Stimulated activated CD8-positive, alpha-beta memory T cell treated with anti-CD3 and anti-CD28 coated beads, Interleukin-4, amount 100 ng/mL, for 4 hours (primary cell): ENCODE measurements at places on chromosomes 1 and 21.

DNA sequence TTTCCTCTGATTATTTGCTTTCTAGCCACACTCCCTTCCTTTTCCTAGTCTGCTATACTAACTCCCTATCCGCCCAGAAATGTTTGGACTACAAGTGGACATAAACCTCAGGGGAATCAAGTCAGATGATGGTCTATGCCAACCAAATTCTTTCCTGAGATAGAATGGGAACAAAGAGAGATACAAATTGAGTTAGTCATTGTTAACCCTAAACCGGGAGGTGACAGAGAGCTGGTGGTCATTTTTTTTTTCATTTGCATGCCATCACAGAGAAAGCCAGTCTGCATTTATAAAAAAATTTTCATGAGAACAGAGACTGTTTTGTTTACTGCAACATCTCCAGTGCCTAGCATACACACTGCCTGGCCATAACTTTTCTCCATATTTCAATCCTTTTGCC is 35.0 kb downstream of the MYSM1 start:
- DNase-seq = no peak

DNA sequence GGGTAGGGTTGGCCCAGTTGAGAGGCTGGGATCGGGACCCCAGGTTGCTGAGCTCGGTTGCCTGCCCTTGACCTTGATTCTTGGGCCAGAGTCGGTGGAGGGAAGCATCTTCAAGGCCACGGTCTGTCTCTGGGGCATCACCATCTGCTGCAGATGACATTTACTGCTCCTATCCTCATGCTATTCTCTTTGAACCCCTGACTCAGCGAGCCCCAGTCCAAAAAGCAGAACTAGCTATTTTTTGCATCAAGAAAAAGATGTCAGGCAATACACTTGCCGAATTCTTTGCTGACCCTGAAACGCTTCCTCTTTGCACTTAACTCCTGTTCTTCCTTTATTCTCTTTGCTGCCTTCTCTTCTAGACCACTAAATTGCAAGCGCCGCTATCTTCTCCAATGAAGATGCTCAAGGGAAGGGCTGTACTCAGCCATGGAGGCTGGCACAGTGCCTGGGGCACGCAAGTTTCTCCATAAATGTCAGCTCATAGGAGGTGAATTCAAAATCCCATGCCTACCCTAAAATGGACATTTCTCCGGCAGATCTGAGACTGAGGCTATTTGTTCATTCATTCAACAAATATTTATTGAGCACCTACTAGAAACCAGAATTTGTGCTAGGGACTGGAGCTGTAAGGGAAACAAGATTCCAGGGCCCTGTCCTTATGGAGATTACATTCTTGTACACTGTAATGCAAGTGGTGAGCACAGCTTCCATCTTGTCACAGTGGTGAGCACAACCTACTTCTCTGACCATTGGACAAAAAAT is 20.5 kb upstream of the CAPZB start:
- DNase-seq = no peak

DNA sequence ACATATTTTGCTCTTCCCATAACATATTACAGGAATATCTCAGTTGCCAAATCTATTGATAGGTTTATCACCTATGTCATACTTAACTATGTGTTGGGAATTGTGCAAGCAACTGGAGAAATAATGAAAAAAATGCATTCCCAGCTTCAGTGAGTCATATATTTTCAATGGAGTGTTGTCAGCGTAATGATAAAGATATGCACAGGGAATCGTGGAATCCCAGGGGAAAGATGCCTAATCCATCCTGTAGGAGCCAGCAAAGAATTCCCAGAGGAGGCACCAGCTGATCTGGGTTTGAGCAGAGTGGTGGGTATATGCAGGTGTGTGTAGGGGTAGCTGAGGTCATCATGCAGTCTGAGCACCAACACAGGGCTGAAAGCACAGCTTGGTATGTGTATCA is 213.3 kb upstream of the DAB1 start:
- no peak for DNase-seq

- no peak for DNase-seq
These were observed 24.9 kb downstream of the WDR4 start for GRCh38 chr21:42854246-42855010.

- no peak for DNase-seq
These were observed 748 bp upstream of the FAM78B start for GRCh38 chr1:166167572-166167925.

- DNase-seq = no peak
These were observed 67.3 kb downstream of the SLC9A1 start for GRCh38 chr1:27087371-27088220.

DNA sequence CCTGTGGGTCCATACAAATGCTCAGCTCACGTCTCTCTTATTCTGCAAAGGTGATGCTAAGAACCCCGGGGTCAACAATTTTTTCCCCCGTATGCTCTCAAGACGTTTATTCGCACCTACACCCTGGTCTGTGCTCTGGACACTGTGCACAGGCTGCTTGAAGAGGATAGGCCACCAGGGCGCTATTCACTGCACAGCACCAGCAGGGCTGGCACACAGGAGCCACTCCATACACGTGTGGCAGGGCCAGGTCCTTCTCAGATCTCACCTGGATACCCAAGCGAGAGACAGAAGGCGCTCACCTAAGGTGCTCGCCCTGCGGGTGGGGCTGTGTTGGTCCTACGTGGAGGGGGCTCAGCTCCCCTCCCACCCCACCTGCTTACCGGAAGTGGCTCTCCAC is 16.7 kb downstream of the TMEM63A start:
- no peak for DNase-seq

GRCh38 chr1:74362691-74363090 is 127.5 kb downstream of the TNNI3K start:
- DNase-seq = no peak

DNA sequence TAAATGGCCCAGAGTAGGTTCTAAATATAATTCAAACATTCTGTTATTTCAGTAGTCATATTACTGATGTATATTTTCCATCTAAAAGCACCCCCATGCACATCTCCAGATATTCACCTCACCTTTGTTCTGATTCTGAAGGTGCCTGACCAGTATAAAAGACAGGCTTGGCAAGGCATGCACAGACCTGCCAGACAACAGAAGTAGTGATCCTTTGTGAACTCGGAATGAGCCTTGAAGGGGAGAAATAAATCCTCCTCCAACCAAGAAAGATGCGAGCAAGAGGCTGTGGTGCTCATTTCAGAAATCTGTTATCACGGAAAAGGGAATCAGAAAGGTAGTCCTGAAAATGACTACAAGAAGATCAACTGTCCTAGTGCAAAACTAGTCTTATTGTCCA is 287.3 kb downstream of the VAV3 start:
- DNase-seq = no peak

DNA sequence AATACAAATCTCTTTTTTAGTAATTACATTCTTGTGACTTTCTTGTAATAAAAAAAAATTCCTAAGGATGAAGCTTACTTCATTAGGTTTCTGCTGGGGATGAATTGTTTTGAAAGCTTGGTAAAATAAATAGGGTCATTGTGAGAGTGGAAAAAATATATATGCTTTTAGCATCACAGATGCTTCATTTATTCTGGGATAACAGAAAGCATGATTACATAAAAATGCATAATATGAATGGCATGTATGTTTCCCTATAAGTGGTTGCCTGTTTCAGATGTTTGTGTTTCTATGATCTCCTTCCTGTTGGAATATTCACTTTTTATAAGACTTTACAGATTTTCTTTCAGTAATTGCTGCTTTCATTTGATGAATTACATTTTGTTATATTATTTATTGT is 42.3 kb downstream of the HMCN1 start:
- no peak for DNase-seq

DNA sequence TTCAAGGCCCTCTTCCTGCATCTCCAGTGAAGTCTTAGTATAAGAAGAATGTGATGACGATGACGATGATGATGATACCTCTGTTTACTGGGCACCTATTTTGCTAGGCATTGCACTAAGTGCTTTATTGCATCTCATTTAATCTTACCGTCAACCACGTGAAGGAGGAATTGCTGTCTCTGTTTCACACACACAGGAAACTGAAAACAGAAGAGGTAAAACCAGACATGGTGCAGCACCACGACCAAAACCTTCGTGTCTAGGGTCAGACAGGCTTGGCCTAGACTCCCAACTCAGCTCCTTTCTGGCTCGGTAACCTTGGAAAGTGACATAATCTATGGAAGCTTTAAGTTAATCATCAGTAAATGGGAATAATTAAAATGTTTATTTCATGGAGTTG is 20.7 kb upstream of the KCNA2 start:
- no peak for DNase-seq

DNA sequence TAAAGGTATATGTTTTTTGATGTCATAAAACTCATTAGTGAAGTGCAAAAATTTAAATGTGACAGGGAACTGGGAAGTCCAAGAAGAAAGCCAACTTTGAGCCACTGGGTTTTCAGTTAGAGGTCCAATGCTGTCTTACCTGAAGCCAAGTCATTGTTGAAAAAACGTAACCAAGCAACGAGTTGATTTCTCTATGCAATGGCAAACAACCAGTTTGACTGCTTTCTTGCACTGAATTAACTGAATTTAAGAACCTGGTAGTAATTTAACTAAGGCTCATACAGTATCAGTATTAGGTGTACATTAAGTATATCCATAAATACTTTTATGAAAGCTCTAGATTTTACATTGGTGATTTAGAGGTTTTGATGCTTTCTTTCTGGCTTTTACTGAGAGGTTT is 20.2 kb upstream of the S1PR1 start:
- DNase-seq = no peak

GRCh38 chr1:227733751-227734545 is 1.2 kb downstream of the JMJD4 start:
- DNase-seq = no peak

DNA sequence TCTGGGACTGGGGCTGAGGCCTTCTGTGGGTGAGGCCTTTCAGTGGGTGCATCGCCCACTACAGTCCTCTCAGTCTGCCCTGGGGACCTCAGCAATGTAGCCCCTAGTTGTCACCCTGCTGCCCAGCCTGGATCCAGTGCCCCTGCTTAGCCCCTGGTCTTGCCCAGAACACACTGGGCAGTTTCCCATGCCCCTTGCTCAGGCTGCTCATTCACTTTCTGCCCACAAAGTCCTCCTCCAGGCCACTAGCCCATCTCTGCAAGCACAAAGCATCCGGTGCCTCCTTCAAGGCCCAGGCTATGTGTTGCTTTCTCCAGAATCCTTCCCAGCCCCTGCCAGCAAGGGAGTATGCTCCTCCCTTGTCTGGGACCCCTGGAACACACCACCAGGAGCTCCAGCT is 5.4 kb upstream of the ADORA1 start:
- no peak for DNase-seq

DNA sequence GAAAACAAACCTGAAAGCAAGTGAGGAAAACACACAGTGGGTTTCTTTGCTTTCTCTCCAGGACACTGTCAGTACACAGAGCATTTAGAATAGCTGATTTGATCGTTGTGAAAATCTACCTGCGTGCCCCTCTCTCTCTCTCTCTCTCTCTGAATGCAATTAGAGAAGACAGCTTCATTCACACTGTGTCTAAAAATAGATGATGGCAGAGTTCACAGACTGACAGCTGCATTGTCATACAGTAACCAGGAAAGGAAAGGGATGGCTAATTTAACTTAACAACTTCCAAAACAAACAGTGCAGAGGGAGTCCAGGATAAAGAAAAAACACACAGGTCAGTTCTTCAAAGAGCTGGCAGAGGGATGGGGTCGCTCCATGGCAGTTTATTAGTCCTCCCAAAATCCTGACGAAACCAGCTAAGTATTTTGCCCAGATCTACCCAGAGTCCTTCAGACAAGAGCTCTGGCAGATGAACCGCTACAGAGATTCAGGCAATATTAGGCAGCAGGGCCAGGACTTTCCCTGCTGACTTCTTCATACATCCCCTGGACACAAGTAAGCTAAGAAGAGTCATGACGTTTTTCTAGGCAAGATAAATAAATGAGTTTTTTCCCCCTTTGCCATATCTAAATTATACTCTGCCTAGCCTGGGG is 58.9 kb downstream of the WLS start:
- DNase-seq = no peak
